ENCODE measurements at places on chromosomes 12 and 14.

GRCh38 chr12:75437564-75437963 is 43.0 kb upstream of the GLIPR1 start:
- DNase-seq = no peak

DNA sequence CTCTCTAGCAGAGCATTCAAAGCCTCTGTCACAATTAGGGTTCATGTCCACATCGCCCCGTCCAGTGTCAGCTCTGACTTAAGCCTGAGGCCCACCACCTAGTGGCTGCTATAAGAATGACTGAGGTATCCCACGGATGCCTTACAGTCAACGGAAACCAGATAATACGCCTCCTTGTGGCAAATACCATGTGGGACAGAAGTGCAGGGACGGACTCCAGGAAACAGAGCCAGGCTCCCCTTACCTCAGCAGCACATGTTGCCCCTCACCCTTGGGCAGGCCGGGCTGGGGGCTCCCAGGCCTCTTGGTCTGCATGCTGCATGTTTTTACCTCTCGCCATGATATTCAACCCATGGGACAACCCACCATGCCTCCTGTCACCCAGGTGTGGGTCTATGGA is 86.3 kb downstream of the VWF start:
- DNase-seq = no peak

DNA sequence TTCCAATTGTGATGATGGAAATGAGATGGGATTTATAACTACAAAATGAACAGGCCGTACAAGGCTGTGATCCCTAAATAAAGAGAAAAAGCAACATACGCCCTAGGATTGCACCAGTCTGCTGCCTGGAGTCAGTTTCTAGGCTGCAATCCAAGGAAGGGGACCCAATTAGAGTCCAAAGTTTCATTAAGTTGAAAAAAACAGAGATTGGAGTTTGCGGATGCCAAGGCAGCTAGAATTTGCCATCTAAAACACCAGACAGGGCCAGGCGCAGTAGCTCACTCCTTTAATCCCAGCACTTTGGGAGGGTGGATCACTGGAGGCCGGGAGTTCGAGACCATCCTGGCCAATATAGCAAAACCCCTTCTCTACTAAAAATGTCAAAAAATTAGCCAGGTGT is 661.0 kb downstream of the RPS29 start:
- DNase-seq = no peak

GRCh38 chr14:21043974-21044618 is 1.9 kb downstream of the RNASE7 start:
- DNase-seq = no peak

- DNase-seq = no peak
Measured at GRCh38 chr14:69612014-69612782, 802 bp downstream of the SUSD6 start.
